ENCODE measurements at places on chromosomes 6 and 20.
A peak's percentile ranks its signal among the peaks of the same experiment; 100 is the strongest.

DNA sequence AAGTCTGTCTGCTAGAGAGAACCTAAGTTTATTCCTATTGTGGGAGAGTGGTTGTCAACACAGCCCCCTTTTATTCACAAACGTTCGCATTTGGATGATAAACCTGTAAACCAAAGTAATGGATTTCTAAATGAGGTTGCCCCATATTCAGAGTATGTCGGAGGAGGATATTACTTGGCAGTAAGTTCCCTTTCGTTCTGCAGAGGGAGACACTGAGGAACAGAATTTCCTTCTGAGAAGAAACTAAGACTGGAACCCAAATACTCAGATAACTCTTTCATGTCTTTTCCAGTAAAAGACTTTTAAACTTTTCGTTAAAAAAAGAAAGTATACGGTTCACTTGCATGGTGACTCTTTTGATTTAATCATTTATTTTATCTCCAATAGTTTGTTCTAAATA, 754.6 kb upstream of the MMS22L start:
- no peak for DNase-seq

GRCh38 chr6:72739368-72739779, 117.5 kb downstream of the KCNQ5 start:
- DNase-seq, result no peak

- DNase-seq, result no peak
Observed at GRCh38 chr20:20327746-20328145, 40.2 kb upstream of the INSM1 start.

GRCh38 chr6:91149956-91150705, 563.3 kb upstream of the MAP3K7 start:
- DNase-seq, result no peak

DNA sequence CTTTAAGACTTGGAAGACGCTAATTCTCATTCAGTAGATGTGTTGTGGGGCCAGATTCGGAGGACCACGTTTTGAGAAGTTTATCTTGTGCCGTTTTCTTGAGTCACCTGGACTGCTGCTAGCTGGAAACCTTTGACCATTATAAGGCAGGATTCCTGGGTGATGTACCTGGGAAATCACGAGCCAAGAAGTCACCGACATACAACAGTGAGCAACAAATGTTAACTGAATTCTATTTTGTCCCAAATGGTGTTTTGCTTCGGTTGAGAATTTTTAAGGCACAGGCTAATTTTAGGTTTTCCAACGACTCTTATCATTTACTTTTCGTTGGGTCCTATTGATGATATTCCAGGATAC, 93.4 kb upstream of the BTN3A2 start:
- DNase-seq, result no peak

- DNase-seq, result no peak
Observed at GRCh38 chr6:84665401-84665800, 99.0 kb downstream of the TBX18 start.

DNA sequence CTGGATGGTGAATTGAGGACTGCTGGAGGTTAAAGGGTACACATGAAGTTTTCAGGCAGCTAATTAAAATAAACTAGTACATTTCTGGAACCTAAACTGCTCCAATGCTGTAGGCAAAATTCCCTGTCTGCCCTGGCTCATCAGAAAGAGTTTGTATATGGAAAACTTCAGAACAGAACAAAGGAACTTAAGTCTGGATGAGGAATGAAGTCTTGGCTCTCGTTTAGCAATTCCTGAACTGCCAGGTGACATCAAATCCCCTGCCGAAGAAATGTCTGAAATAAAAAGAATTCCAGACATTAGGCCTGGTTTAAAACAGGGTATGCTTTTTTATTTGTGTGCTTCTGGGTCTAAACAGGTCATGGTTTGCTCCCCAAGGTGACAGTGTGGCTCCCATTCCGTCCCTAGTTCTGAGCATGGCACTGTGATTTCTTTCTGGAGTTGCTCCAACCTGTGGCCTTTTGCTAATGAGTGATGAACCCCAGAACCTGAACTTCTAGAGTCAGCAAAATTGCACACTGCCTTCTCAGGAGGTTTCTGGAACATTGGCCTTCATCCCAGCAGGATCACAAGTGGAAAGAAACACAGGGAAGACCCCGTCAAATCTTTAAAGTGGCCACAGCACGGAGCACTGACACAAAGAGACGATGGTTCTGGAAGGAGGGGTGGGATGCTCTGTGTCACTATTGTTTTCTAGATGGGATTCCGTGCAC, 129.4 kb upstream of the NAA20 start:
- DNase-seq, result no peak

- DNase-seq, result no peak
Observed at GRCh38 chr20:62815066-62815991, 1.5 kb upstream of the COL9A3 start.

- no peak for DNase-seq
Observed at GRCh38 chr6:3277251-3277650, 18.5 kb downstream of the PSMG4 start.

DNA sequence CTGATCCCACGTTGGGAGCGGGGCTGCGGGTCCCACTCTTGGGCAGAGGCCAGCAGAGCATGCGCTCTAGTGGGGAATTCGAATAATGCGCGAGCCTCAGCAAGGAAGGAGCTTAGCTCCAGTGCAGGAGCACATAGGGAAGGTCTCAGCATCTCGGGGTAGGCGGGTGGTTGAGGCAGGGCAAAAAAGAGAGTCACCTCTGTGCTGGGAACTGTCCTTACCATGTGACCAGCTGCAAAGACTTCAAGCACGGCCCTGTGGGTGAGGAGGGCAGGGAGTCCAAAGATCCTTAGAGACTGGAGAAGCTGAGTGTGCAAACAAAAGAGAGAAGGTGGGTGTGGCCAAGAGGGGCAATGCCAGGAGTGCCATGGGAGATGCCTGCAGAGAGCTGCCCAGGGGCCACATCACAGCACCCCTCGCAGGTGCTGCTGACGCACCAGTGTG, 79.2 kb upstream of the CD93 start:
- no peak for DNase-seq

GRCh38 chr6:166586424-166587156, at the start of gene RAMACL:
Gene RAMACL, minus strand, starts transcription at chr6:166586678. Its CDS starts 201 bp downstream, at chr6:166586477.
- peak; percentile 48 for DNase-seq

GRCh38 chr6:818196-818595, 125.3 kb upstream of the EXOC2 start:
- DNase-seq, result no peak

- DNase-seq, result no peak
Observed at GRCh38 chr6:38183856-38184584, 364.5 kb downstream of the ZFAND3 start.

- no peak for DNase-seq
Observed at GRCh38 chr6:75084018-75084417, 121.8 kb downstream of the COL12A1 start.

DNA sequence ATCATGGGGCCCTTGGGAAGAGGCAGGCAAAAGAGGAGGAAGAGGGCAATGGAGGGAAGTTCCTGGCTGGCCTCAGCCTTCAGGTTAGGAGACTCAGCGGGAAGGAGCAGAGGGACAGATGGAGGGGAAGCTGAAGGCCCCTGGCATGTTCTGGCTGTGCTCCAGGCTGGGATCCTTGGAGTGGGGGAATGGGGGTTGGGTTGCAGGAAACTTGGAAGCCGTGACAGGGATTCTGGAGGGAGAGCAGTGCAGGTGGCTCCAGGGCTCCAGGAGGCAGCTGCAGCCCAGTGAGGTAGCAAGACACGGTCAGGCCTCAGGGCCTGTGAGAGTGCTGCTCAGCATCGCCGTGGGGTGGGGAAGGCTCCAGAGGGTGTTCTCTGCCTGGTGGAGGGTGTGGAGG, 64.6 kb upstream of the SCP2D1 start:
- DNase-seq, result no peak

DNA sequence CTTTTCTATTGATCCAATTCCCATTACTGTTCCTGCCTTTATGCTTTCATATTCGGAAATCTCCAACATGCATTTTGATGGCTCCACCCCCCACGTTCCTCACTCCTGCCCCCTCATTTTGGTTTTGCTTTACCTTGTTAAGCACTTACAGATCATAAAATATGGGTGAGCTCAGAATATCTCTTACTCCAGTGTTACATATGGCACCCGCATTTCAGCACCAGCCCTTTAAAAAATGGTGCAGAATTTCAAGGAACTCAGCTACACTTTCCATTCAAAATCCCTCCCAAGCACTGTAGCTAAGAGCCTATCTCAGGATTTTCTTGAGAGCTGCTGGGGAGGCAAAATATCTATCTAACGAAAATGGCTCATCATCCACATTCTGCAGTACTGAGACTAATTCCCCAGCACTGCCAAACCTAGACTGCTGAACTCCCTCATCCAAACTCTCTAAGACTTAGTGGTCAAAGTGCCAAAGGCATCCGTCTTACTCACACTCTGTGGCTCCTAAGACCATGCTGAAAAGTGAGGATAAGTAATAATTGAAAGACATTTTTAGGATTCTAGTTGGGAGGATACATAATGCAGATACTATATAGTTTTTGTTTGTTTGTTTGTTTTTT, 7.8 kb downstream of the SGK1 start:
- DNase-seq, result no peak
